ENCODE measurements at places on chromosomes 3 and 15.
A peak's percentile ranks its signal among the peaks of the same experiment; 100 is the strongest.

- DNase-seq: peak; percentile 49
These were observed 122.2 kb upstream of the C2CD4B start for GRCh38 chr15:62287066-62287857.

DNA sequence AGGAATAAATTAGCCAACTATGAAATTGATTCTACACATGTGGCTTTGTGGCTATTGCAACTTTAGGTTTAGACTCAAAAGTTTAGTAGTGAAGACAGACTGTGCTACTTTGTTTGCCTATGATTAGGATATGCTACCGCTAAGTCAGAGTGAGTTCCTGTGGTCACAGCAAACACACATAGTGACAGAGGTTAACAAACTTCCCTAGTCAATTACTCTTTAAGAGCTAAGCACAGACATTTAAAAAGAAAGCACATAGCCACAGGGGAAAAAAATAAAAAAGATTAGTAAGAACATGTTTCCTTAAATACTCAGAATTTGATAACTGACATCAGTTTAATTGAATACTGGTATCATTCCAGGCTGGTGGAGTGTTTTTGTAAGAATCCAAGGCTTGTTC lies 207.1 kb downstream of the GBE1 start:
- no peak for DNase-seq

- peak; percentile 87 for DNase-seq
These were observed 14.0 kb upstream of the SSUH2 start for GRCh38 chr3:8658306-8659212.

DNA sequence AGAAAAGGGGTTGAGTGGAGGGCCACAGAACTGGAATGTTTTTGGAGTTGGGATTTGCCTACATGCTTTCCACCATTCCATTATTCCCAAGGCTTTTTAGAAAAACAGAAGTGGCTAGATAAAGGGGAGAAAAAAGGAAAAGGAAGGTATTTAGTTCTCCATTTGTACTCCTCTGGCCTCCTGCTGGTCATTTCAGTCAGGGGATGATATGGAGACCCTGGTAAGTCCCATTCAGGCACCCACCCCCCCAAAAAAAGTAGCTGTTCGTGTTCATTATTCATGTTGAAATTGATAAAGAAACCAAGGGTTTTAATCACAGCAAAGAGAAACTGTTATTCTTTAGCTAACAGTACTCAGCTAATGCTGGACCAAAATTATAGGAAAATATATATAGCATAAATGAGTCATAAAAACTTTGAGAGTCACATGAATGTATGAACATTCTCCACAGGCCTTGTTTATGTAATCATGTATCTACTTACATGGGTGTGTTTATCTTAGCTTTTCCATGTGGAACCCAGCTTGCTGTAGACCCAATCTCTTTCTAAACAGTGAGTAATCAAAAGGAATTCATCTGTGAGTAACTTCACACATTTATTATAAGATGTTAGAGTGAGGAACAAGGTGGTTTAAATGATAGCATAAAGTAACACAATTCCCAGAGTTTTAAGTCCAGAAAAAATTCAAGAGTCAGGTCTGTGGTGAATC lies 167.2 kb downstream of the KCNMB2 start:
- DNase-seq: no peak

- peak; percentile 51 for DNase-seq
These were observed 62.5 kb upstream of the UBE2E1 start for GRCh38 chr3:23743141-23743784.

DNA sequence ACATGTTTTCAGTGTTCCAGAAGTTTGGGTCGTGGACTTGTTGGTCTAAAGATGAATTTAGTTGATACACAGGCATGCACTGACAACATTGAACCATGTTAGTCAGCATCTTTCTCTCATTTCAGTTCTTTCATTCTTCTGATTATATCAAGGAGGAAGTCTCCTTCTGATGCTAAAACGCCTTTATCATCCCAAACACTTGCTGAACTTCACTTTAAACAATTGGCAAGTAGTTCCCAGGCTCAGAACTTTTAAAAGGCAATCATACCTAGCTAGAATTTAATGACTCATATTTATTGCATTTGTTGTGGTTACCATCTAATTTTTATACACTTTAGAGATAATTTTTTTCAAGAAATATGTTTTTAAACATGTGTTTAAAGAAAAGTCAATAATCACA lies 15.9 kb downstream of the LMCD1 start:
- no peak for DNase-seq

DNA sequence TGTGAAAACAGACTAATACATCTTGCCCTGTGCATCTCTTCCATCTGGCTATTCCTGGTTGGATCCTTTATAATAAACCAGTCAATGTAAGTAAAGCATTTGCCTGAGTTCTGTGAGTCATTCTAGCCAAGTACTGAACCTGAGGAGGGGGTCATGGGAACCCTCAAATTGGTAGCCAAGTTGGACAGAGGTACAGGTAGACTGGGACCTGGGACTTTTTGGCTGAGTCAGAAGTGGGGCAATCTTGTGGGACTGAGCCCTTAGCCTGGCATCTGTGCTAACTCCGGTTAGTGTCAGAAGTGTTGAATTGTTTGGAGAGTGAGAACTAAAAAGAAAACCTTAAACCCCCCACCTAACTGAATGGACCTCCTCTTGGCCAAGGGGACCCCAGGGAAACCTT lies 21.0 kb upstream of the LIMD1 start:
- DNase-seq: no peak

DNA sequence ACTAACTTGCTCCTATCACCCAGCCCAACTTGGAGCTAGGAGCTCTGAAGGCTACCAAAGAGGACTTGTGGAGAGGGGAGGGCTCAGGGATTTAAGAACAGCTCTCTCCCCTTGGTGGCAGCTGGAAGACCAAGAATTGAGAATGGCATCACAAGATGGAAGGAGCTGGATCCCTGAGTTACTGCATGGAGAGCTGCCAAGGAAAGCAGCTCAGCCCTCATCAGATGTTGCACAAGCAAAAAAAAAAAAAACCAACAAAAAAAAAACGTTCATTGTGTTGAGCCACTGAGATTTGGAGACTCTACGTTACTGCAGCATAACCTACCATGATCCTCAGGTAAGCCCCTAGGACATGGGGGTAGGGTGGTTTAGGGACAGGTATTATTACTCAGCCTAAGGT lies 41.0 kb downstream of the ITGB5 start:
- DNase-seq: no peak

GRCh38 chr3:151015767-151016477 lies 43.4 kb upstream of the CLRN1 start:
- DNase-seq: no peak

DNA sequence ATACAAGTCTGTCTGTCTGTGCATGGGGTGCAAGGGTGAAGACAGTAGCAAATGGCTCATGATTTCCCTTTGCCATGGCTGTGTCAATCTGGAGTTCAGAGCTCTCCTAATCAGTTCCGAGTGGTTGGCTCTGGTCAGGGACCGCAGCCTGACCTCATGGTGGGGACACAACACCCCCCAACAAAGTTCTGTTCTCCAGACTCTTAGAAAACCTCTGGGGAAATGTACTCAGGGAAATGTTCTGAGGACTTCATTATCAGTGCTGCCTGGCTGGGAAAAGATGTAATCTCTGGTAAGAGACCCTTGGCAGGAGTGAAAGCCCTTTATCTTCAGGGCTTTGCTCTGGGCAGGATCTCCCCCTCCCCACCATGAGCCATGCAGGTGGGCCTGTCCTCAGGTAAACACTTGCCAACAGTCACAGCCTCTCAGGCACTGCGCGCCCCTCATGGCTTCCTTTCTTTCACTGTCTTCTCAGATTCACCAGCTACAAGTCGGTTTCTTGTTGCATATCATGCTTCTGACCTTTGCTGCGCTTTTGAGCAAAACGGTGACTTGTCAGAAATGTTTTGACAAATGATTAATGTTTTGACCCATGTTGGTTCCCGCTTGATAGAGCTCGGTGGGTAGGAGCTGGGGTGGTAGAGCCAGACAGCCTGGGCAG lies 95.5 kb downstream of the ST6GAL1 start:
- no peak for DNase-seq

DNA sequence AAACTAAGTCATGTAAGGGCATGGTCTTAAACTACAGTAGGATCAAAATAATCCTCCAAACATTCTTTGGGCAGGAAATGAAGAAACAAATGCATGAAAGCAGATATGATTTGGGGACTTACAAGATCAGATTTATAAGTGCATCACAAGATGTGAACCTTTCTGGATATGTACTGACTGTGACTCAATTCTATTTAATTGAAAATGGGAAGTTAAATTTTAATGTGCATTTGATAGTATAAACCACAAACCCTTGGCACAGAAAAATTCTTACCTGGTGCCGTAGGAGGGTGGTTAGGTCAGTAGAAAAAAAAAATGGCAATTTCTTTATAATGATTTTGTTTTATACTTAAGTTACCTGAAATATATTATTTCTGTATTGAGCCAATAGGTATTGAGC lies 262.5 kb upstream of the TGFBR2 start:
- DNase-seq: no peak

DNA sequence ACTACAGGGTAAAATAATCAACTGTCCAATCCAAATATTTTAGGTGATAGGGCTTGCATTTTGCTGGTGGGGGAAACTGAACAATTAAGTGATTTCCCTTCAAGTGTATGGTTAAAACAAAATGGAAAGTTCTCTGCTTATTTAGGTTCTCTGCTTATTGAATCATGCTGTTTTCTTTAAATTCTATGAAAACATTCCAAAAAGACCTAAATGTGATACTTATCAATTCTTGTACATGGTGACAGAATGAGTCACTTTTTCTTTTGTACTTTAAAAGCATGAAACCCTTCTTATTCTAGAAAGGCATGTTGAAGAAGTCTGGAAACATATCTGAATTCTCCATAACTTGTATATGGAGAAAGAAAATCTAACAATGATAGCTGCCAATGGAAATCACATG lies 192.6 kb downstream of the FMN1 start:
- no peak for DNase-seq

DNA sequence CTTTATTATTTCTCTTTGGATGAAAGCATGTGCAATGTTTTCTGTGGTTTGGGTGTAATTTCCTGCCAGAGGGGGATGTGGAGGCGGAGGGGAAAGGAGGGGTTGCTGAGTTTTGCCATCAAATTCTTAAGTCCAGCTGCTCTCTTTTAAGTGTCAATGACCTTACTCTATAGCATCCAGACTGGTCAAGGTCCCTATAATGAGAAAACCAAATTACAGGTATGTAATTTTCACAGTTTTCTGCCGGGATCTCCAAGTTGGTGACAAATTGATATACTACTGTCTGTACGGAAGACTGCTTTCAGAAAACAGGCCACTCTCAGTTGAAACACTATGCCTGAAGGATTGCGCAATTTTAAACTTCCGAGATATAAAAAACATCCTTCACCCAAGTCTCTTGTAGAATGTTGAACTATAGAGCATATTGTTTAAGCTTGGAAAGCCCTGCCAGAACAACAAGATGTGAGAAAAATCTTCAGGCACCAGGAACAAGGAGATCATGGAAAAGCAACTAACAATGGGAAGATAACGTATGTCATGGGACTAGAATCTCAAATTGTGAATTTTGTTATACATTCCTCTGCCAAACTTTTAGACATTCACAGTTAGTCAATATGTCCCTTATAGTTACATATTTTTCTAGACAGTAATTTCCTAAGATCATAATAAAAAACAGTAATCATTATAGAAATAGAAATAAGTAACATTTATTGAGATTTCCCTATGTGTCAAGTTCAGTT lies 300.7 kb upstream of the SATB1 start:
- DNase-seq: no peak

DNA sequence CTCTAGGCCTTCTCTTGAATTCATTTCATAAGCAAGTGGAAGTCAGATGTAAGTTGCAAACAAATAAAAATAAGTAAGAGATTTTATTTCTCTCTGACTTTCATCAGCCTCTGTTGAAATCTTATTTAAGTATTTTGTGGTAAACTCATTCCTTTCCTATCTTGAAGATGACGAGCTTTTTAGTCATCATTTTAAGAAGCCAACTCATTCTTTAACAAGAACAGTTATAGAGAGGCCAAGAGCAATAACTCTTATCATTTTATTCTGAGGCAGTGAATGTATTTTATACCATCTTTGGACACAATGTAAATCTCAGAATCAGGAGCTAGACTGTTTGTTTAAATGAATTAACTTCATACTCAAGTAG lies 147.5 kb upstream of the MBNL1 start:
- DNase-seq: no peak

GRCh38 chr3:194318511-194319161 lies 32.5 kb downstream of the CPN2 start:
- no peak for DNase-seq

DNA sequence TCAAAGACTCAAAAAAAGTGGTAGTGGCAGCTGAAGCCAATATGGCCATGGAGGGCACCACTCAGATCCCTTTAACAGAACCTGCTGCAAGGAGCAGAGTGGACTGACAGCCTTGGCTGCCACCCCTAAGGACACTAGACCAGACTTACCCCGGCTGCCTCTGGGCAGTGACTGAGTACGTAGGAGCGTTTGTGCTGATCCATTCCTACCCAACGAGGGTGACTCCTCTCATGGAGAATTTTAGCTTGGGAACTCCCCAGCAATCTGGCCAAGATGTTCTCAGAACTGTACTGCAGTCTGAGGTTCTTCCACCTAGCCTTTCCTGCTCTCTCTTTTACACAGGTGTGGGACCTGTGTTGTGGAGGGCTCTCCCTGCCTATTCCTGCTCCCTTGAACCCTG lies 22.1 kb downstream of the CLEC3B start:
- DNase-seq: no peak

GRCh38 chr15:101477851-101478362 lies 11.6 kb downstream of the PCSK6 start:
- DNase-seq: no peak

- no peak for DNase-seq
These were observed 71.6 kb downstream of the OSBPL10 start for GRCh38 chr3:31909455-31909854.

DNA sequence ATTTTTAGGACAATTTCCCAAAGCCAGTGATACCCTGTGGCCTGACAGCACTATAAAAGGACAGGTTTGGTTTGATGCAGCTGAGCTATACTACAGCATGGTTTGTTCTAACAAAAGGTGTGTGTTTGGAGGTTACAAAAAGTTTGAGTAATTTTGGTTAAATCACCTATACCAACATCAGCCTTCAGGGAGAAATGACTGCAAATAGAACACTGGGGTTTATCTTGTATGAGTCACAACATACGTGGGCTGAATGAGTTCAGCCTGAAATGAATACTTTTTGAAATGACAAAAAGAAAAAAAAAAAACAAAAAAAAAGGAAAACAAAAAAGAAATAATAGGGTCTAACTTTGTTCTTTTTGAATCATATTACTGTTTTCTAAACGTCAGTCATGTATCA lies 345.7 kb downstream of the CNTN3 start:
- DNase-seq: no peak

GRCh38 chr15:101151288-101151687 lies 100.6 kb downstream of the CHSY1 start:
- no peak for DNase-seq

GRCh38 chr3:72335458-72336095 lies 512.7 kb downstream of the SHQ1 start:
- DNase-seq: no peak

GRCh38 chr3:140152851-140153639 lies 218.1 kb downstream of the CLSTN2 start:
- no peak for DNase-seq

Data from SHP77 treated with DMSO at 0.1 percent for 48 hours (cell line).